ENCODE measurements at places on chromosomes 5 and 9.

GRCh38 chr5:180540050-180540694, 46.0 kb downstream of the CNOT6 start:
- no peak for DNase-seq

- no peak for DNase-seq
Measured at GRCh38 chr9:90987566-90987965, 185.9 kb downstream of the SYK start.

GRCh38 chr9:121268598-121268850, 562 bp downstream of the GSN start:
- no peak for DNase-seq

DNA sequence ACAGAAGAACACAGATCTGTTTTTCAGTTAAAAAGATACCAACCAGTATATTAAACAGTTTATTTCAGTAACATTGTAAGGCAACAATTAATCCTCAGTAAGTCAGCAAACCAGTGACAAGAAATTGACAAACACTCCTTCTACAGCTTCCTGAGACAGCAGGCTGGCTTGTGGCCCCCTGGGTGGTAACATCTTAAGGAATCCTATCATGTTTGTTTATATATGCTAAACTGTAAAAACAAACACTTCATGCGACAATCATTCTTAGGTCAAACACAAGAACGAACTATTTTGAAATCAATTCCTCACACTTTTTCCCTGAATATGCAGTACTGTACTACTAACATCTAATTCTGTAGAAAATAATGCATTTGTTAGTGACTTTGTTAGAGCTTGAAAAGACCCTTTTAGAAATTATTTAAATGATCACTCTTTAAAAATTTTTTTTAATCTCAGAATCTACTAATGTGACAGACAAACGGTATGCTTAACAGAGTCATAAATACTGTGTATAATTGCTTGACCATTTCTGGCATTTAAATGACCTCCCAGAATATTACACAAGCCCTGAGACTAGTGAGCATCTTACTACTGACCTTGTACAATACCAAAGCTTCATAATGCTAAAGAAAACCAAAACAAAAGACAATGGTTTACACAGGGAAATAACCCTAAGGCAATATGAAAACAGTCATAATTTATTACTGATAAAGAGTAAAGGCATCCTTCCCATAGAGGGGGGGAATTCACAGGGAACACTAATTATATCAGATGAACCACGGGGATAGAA, 48.2 kb downstream of the ERMP1 start:
- no peak for DNase-seq

GRCh38 chr5:30505014-30505886, 688.2 kb upstream of the CDH6 start:
- peak; percentile 56 for DNase-seq

DNA sequence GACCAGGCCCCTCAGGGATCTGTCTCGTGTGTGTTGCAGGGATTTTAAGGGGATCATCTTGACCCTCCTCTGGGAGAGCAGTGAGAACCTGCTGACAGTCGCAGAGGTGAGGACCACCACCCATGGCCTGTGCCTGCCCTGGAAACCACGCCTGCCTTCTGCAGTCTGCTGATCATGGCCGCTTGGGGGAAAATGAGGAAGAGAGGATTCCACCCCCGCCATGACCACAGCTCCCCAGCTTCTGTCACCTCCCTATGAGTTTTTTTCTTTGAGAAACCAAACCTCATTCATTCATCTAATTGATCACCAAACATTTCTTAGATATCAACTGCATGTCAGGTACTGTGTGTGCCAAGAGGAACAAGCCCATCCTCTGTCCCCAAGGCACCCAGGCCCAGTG, 46.3 kb upstream of the TDRD7 start:
- DNase-seq, result no peak

- DNase-seq, result no peak
Measured at GRCh38 chr5:135880278-135880677, 15.4 kb downstream of the IL9 start.

DNA sequence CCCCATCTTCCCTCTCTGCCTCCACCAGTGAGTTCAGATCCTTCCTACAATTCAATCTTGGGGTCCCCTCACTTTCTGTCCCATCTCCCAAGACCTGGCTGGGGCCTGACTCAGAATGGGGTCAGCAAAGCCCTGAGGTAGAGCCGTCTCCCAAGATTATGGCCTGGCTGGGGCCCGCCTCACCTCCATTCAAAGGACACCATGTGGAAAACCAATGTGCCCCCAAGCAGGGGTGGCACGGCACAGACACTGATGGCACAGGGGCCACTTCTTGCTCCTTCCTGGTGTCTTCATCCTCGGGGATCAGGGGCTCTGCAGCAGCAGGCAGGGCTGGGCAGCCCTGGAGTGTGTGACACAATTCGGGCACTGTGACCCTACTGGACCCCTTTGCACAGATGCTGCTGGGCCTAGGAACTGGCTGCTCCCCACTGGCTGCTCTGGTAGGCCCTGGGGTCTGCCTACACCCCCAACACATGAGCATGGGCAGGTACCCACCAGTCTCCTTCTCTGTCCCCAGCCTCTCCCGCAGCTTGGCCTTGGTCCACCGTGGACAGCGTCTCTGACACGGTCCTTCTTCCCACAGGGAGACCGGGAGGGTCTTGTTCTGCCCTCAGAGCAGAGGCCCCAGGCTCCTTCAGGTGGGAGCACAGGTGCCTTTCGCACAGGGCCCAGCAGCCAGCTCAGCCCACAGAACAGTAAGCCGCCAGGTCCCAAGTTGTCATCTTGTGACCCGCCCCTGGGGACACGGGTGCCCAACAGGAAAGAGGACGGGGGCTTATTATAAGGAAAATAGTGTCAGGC, 89.5 kb downstream of the ADAMTS2 start:
- DNase-seq, result no peak

GRCh38 chr5:68274847-68275651, 59.5 kb downstream of the PIK3R1 start:
- DNase-seq, result no peak

DNA sequence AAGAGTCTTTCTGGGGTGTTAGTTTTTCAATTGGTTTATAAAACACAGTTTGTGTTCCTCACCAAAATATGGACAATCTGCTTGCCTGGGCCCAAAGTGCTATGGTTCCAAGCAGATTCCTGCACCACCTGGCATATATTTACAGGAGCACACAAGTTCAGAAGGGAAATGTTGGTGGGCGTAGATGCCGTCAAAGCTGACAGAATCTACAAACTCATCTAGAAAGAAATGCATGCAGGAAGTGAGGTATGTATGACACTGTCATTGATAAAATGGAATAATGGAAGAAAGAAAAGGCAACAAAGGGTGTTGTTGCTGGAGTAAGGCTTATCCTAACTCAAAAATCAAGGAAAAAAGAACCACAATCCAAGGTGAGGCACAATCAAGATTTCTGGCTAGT, 225.8 kb downstream of the MLLT3 start:
- DNase-seq, result no peak

GRCh38 chr9:4303006-4303405, 3.1 kb upstream of the GLIS3 start:
- DNase-seq, result no peak

DNA sequence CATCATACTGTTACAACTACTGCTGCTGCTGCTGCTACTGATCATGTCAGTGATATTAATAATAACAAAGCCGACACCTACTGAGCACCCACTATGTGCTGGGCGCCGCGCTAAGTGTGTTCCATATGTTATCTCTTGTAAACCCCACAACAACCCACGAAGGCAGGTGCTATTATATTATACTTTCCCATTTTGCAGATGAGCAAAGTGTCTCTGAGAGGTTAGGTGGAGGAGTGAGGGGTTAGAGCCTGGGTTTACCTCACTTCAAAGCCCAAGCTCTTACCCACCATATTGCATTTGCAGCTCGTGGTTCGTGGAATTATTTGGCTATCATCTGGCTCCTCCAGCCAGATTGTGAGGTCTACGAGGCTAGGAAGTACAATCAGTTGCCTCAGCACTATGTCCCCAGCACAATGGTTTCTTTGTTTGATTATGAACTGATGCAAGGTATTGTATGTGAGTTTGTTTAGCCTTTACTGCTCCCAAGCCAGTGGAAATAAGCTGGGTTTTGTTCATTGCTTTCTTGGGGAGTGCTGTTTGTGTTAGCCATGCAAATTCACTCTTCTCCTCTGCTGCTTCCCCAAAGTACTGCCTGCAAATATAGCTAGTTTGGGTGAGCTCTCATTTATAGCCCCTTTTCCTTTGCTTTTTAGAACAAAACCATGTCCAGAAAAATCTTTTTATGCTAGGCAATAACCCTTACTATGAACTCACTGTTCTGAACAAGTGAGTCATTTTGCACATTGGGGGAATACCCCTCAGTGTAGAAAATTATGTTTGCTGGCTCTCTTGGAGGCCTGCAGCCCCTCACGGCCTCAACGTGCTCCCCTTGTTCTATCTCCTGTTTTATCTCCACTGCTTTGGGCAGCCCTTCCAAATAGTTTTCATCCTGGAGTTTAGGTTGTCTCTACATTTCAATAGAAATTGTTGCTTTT, 47.9 kb downstream of the ALG2 start:
- no peak for DNase-seq

DNA sequence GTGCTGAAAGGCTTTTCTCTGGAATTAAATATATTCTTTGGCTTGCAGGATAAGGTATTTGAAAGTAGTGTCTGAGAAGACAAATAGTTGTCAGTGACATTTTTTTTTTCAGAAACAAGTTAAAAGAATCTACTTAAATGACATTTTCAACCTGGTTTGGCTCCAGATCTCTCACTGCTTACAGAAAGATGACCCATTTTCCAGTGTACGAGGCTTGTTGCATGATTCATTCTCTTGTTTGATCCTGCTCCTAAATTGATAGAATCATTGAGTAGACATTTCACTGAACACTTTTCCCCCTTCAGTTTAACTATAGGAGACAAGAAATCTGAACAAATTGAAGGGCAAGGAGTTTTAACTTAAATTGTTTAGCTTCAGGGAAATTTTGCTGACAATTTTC, 546.1 kb downstream of the ZNF608 start:
- DNase-seq, result no peak

DNA sequence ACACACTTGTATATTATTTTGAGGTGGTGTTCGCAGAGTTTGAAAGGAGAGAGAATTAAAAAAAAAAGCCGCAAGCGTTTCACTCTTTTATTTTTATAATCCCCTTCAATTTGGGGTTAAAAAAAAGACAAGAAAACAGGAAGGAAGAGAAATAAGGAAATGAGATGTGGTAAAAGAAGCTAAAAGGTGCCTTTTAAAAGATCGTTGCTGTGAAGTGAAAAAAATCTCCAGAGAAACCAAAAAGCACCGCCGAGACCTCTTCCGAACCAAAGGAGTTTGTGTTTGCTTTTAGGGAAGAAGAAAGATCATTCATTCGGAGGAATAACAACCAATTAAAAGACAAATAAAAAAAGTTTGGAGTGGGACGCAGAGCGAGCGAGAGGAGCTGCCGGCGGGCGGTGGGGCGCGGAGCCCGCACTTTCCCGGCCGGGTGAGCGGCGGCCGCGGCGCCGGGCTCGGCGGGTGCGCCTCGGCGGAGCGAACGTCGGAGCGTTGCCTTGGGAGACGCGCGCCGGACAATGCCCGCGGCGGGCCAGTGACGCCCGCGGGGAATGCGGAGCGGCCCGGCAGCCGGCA, 355 bp downstream of the TLE4 start:
- no peak for DNase-seq

GRCh38 chr5:128412145-128412930, 125.7 kb downstream of the FBN2 start:
- no peak for DNase-seq

GRCh38 chr5:74250304-74251102, 390.0 kb downstream of the ENC1 start:
- DNase-seq, result no peak

- no peak for DNase-seq
Measured at GRCh38 chr5:18048449-18048848, 414.2 kb downstream of the TAF11L14 start.

GRCh38 chr9:138043061-138043410, 165.5 kb downstream of the CACNA1B start:
- DNase-seq, result no peak

DNA sequence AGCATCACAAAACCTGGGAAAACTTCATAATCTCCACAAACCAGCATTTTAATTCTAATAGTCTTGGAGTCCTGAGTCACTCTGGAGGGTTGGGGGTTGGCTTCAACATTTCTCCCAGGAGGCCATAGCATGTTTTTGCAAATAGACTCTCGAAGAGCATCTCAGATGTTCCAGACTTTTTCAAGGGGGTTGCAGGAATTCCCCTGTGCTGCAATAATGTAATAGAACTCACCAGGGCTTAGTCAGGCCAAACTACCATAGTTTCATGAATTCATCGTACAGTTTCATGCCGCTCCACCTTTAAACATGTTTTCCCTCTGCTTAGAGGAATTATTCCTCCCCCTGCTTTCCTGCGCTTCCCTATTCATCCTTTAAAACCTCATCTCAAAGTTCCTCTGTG, 499.5 kb upstream of the KLF4 start:
- DNase-seq, result no peak

DNA sequence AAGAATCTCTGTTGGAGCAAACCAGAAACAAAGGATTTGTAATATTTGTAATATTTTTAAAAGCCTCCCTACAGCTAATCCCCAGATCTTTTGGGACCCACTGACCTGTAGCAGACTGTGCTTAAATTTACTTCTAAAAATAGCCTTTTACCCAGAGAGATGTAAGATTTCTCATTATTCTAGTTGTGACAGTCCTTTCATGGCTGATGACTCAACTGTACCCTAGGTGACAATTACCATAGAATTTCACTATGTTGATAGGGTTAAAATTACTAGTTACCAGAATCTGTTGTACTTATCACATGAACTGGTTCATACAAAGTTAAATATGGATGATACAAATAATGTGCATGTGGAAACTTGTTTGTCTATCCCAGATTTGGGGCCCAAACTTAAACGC, 543.9 kb upstream of the SEMA6A start:
- no peak for DNase-seq

DNA sequence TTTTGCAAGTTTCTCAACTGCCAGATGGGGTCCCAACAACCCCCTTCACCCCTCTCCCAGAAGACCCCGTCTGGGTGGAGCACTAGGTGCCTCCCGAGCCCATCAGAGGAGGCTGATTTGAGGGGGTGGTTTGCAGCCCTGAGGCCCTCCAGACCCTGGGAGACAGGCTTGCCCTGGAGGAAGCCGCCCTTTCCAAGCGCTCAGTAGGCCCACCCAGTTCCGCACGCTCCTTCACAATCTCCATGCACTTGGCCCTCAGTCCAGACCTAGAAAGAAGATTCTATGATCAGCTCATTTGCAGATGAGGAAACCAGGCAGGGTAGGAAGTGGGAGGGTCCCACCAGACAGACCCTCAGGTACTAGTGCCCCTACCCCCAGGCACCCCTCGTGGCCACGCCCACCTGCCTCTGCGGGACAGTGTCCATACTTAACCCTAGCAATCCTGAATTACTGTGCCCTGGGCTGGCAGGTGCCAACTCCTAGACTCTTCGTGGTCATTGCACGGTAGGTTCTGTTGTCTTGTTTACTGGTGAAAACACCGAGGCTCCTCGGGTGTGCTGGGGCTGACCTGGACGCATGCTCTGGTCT, 22.3 kb downstream of the OR2V1 start:
- no peak for DNase-seq

GRCh38 chr5:171010816-171011215, 149.0 kb downstream of the RANBP17 start:
- DNase-seq, result no peak

All from HS-27A (cell line).